ENCODE measurements at places on chromosomes 3 and 15.

- no peak for DNase-seq
Observed at GRCh38 chr15:66016199-66016598, 146.9 kb downstream of the RAB11A start.

DNA sequence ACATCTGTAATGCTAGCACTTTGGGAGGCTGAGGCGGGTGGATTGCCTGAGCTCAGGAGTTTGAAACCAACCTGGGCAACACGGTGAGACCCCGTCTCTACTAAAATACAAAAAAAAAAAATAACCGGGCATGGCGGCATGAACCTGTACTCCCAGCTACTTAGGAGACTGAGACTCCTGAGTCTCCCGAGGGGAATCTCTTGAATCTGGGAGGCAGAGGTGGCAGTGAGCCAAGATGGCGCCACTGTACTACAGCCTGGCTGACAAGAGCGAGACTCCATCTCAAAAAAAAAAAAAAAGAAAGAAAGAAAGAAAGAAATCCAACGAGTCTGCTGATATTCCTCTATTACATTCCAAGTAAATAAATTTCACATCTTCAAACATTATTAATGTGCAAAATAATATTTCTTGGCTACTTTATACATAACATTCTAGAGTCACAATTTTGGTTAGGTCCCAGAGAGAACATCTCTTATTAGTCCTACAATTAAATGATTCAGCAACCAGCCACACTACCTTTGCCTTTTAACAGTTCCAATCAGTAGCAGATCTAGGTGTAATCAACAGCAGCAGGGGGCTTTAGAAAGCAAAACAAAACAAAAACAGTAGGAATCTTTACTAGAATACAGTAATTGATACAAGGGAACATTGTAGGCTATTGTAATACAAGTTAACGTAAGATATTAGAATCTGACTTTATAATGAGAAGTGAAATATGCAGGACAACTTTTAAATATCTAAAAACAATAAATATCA is 195.8 kb downstream of the TBC1D5 start:
- DNase-seq = no peak

DNA sequence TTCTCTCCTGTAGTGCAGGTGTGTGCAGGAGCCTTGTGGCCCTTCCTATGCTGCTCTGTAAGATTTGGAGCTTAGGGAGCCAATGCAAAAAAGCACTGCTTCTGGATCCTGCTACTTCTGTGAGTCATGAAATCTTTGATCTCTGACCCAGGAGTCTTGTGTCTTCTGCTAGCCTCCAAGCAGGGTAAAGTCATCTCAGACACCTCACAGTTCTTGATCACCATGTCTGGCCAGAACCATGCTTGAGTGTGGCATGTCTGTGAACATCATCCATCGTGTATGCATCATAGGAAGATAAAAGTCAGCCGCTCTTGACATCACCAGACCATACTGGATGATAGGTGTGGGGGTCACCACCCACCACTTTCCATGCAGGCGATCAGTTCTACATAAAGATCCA is 247.8 kb downstream of the RPLP1 start:
- no peak for DNase-seq

GRCh38 chr15:77395013-77395774 is 24.7 kb downstream of the PEAK1 start:
- no peak for DNase-seq

- no peak for DNase-seq
Observed at GRCh38 chr15:39797407-39797806, 14.8 kb upstream of the FSIP1 start.
